ENCODE measurements at places on chromosomes 7 and 10.

DNA sequence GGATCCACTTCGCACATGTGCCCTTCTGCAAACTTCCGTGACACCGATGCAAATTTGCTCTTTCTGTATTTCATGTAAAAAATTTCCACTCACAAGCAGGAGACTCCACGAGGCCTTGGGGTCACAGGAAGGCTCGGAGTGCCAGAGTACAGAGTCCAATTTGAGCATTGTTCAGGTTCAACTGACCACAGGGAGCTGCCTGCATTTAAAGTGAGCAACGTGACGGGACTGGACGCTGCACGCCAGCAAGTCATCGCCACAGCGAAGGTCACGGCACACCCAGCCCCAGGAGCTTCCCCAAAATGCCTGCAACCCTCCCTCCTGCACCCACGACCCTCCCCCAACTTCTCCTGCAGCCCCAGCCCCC, 41.5 kb upstream of the NKX6-2 start:
- DNase-seq: no peak

GRCh38 chr7:93226310-93226709, at the start of gene HEPACAM2:
TSS of gene HEPACAM2 (minus strand) at chr7:93226469.
- no peak for DNase-seq

DNA sequence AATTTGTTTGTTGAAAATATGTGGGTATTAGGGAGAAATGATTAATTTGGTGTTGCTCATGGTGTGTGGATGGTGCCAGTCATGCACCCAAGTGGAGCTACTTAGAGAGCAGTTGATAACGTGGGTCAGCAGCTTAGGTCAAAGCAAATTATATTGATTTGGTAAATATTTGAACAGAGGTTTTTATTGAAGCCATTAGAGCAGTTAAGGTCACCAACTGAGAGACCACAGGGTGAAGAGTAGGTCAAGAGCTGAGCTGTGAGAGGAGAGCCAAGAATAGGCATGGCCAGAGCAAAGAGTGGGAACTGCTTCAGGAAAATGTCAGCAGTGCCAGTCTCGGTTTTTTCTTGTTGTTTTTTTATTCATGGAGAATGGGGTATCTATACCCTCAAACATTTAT, 97.9 kb downstream of the TMEM168 start:
- DNase-seq: no peak

DNA sequence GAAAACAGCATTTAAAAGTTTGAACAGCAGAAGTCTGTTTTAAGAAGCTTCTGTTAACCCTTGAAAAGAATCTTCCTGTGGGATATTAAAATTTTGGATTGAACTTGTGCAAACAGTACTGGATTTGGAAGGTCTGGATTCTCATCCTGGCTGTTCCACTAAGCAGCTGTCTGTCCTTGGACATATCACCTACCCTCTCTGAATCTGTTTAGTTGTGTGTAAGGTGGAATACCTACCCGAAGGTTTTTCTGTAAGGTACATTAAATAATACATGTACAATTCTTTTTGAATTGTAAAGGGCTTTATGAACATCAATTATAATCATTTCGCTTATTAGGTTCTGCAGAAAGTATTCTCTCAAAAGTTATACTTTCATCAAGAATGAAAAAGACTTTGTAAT, 2.2 kb downstream of the PDCD4 start:
- DNase-seq: no peak

GRCh38 chr7:100585511-100586265, at the start of gene LRCH4:
TSS of gene LRCH4 (minus strand) at chr7:100586129. CDS start at chr7:100586100, 29 bp downstream.
- peak; percentile 65 for DNase-seq

DNA sequence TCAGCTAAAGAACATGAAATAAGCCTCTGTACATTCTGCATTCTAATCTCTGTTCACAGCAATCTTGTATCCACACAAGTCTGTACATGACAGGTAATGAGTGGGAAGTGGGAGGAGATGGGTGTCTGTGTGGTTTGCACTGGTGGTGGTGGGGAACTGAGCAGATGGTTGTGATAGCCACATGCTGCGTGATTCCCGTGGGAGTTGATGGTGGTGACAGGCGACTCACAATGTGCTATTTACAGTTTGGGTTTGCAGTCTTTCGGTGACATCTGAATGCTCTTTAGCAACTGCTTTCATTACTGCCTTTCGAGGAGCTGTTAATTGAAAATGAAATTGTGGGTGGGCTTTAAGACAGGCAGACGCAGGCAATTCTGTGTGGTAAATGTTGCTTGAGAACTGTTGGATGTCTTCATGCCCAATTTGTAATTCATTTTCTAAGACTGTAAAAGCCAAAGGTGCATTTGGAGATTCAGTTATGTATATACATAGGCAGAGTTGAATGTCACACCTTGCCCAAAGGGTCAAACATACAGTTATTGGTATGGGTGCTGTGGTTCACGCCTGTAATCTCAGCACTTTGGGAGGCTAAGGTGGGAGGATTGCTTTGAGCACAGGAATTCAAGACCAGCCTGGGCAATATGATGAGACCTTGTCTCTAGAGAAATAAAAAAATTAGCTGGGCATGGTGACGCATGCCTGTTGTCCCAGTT, 308.2 kb downstream of the AUTS2 start:
- DNase-seq: no peak

GRCh38 chr10:69104994-69105790, 17.3 kb downstream of the SRGN start:
- DNase-seq: no peak

- no peak for DNase-seq
Measured at GRCh38 chr10:78559661-78560340, 509.0 kb upstream of the ZMIZ1 start.

GRCh38 chr7:127953423-127954356, 77.5 kb downstream of the LRRC4 start:
- DNase-seq: no peak

DNA sequence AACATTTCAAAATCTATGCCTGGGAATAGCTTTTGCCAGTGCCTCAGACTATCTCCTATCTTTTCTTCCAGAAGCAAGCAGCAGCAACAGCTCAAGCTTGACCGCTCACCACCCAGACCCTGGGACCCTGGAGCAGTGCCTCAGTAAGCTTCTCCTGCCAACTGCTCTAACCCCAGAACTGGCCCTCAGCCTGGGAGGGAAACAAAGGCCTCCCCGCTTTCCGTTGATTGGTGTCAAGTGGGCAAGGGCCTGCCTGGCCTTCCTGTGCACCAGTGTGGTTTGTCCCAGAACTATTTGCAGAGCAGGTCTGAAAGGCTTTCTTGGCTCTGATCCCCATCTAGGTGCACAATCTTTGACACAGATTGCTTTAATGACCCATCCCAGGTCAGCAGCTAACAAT, 3.3 kb upstream of the ATP6V0A4 start:
- DNase-seq: no peak

DNA sequence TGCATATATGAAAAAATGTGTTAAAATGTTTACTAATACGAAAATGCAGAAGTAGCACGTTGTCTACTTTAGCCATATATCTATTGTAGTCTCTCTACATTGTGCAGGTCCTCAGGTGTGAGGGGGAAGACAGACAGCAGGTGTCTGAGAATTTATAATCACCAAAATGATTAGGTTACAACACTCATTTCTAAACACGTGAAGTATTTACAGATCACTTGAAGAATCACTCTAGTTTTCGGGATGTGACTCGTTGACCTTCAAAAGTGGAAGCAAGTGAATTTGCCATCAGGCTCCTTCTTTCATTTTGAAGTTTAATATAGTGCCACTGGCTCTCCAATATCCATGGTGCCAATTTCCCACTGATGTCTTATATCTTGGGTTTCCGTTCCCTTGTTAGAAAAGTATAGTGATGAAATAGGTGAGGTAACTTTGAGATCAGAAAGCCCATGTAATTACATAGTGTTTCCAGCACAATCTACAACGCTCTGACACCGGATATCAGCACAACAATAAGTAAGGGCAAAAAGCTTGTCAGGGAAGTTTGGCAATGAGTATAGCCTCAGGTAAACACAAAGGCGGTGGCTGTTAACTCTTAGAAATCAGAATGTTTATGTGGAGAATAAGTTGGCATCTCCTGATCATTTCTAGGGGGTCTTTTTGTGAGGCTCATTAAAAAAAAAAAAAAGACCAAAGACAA, 57.5 kb upstream of the SP4 start:
- DNase-seq: no peak

- peak; percentile 56 for DNase-seq
Measured at GRCh38 chr7:142104550-142105527, 6.7 kb upstream of the MGAM2 start.

DNA sequence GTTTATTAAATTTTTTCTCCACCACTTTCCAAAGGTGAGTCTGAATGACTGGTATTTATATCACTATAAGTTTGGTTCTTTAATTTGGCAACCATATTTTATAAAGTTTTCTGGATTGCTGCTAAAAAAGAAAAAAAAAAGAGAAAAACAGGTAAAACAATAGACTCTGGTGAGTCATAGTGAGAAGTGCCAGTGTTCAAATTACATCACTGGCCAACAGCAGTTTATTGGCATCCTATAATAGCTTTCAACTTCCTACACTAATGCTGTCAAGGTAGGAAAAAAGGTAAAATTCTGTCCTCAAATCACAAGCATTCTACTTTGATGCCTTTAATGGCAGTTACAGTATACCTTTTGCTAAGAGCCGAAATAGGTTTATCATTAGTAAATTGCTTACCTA, 808.8 kb downstream of the GRM8 start:
- DNase-seq: peak; percentile 6

DNA sequence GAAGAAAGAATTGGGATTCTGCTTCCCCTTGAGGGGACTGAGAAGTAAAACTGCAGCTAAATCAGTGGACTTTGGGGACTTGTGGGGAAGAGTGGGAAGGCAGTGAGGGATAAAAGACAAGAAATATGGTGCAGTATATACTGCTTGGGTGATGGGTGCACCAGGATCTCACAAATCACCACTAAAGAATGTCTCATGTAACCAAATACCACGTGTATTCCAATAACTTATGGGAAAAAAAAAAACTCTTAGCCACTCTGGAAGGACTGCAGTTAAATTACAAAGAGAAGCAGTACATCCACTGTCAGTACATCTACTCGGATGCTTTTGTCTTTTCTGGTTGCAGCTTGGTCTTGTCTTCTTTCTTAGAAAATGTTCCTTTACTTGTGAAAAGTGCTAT, 27.4 kb upstream of the GOT1 start:
- DNase-seq: no peak

- no peak for DNase-seq
Measured at GRCh38 chr10:100357059-100357858, 10.2 kb downstream of the SCD start.

- no peak for DNase-seq
Measured at GRCh38 chr7:88321694-88322093, 15.0 kb upstream of the STEAP4 start.

- DNase-seq: no peak
Measured at GRCh38 chr10:308572-309085, 173.4 kb downstream of the ZMYND11 start.

GRCh38 chr7:44242091-44242490, 41.3 kb downstream of the YKT6 start:
- no peak for DNase-seq

GRCh38 chr10:93707623-93708022, 5.2 kb upstream of the FRA10AC1 start:
- no peak for DNase-seq

GRCh38 chr7:29033584-29033983, 75.5 kb upstream of the TRIL start:
- DNase-seq: no peak

GRCh38 chr7:22812353-22812752, 10.3 kb downstream of the TOMM7 start:
- no peak for DNase-seq

DNA sequence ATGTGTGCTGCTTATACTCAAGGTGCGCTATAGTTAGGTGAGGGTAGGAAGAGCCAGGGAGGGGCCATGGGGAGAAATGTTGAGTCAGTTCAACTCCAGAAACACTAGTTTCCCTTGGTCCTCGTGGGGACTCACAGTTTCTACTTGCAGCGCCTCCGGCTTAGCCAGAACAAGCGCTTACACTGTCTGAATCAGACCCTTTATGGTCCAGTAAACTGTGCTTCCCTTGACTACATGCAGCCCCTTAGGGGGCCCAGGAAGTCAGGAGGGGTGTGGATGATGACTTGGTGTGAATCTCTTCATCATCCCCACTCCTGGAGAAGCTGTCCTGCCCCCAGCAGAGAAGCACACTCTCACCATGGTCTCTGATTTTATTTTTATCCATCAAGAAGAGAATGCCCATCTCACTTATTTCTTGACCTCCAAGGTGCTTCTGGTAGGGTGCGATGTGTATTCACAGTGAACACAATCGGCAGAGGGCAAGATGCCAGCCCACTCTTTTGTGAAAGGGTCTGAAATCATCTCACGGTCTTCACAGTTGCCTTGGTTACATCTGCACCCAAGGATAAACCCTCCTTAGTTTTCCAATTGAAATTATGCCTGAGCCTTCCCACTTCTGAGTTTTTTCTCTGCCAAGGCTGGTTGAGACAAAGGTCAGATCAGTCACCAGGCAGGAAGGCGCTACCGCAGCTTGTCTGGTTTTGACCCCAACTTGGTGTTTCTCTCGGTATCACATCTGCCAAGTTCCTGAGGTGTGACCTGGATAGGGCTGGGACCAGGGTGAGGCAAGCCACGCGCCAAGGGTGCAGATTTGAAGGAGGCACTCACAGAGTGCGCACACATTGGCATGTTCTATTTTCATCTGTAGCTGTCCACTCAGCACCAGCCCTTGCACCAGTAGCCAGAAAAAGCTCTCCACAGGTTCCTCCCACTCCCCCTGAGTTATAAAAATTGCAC, 62.7 kb upstream of the LRRC4 start:
- DNase-seq: no peak

- no peak for DNase-seq
Measured at GRCh38 chr10:7438196-7438986, 27.6 kb upstream of the SFMBT2 start.

DNA sequence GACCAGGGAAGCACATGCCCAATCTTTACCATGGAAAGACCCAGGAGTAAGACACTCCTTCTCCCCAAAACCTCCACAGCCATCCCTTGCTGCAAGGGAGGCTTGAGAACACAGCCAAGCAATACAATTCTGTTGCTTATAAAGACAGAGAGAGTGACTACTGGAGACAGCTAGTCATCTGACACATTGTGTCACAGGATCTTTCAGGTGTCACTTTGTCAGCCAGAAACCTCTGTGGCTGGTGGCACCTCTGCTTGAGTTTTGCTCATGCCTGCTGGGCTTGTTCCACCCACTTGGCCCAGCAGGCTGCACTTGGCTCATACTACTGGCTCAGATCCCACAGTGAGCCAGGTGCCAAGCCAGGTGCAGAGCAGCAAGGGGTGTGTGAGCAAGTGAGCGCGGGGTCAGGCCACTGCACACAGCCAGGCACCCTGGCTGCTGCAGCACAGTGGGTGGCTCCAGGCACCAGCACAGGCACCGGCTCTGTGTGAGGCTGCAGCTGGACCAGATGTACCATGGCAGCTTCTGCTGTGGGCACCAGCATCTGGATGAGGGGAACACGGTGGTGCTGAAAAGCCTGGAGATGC, 12.4 kb upstream of the PRLHR start:
- DNase-seq: no peak

Data from mammary epithelial cell (primary cell).